ENCODE measurements at places on chromosomes 6 and 20.

DNA sequence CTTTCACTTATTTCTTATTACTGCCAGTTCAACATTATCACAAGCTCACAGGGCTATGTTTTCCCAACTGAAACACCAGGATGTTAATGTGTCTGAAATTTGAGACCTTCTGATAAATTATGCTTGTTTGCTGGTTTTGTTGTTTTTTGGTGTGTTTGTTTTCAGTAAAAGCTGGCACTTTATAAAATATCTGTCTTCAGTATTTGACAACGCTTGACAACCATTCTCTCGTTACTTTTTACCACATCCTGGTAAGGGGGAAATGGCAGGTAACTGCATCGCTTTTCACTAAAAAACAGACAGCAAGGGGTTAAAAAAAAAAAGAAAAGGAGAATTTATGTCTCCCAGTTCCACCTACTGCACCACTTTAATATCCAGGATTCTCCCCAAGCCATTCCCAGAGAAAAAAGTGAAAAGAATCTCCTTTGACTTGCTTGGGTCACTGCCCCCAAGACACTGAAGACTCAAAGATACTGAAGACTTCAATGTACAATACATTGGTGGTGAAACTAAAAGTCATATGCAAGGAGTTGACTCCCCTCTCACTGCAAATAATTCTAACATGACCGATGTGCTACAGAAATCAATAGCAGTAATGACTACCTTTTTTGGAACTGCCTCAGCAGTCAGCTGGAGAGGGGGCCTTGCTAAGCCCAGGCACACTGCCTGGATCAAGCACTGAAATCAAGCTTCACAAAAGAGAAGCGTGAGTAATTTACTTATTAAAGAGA, 88.9 kb downstream of the HIVEP2 start:
- DNase-seq = no peak

DNA sequence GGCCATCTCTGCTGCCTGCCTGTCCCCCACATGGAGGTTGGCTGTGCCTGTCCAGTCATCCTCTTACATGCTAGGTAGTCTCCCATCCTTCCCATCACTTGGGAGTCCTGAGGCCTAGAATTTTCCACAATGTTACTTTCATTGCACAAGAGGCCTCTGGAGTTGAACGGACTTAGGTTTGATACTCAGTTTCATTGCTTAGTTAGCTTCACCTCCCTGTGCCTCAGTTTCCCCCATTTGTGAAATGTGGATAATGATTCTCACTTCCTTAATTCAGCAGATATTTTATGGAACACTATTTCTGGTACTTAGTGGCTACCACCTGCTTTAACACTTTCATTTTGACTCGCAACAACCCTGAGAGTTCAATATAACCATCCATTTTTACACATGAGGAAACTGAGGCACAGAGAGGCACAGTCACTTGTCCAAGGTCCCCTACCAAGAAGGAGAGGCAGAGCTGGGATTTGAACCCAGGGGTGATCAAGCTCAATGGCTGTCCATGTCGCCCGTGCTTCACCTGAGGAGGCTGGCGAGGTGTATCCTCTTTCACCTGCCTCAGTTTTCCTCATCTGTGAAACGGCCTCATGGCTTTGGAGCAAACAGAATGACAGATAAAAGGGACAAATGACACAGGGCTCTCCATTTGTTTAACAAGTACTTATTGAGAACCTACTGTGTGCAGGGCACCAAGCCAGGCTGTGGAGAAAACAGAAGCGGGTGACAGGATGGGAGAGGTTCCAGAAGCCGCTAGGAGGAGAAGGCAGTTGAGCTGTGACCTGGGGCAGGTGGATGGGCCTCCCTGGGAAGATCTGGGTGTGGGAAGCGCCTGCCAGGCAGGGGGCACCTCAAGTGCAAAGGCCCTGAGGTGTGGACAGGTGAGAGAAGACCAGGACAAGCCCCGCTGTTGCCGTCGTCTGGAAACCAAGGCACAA, 154.3 kb upstream of the PTPN1 start:
- DNase-seq = no peak

- no peak for DNase-seq
Observed at GRCh38 chr20:54015496-54015895, 54.9 kb downstream of the BCAS1 start.

DNA sequence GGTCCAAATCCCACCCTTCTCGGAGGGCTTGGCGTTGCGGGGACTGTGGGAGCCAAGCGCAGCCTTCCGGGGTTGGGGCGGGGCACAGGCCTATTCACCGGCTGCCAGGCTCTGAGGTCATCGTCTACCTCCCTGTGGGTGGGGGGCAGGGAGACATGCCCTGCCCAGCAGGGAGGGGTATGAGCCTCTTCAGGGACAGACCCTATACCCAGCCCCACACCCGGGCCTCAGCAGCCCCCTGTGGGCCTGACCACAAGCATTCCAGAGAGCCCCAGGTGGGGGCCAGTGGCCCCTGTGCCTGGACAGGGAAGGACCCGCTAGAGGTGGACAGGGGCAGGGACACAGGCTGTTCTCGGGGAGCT, 11.6 kb downstream of the LAMA5 start:
- DNase-seq = no peak

- no peak for DNase-seq
Observed at GRCh38 chr6:18978337-18979128, 591.4 kb downstream of the RNF144B start.

DNA sequence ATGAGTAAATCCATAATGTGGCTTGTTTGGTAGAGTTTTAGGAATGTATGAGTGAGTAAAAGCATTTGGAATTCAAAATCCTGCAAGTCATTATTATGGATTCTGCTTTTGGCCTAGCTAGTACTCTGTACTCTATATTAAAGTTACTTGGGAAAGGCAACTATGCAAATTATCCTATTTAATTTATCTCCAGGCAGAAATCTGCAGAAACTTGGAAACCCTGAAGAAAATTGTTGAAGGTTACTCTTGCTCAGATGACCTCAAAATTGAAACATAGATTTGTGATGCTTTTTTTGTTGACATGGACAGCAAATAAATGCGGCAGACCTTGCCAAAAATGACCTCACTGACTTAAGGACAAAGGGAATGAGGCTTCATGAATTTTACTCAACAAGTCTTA, 477.1 kb upstream of the EYS start:
- DNase-seq = no peak

GRCh38 chr20:47358039-47358671, 1.7 kb upstream of the ZMYND8 start:
- no peak for DNase-seq

All from CD4-positive, alpha-beta T cell treated with Interleukin-4 for 4 hours (primary cell).